ENCODE measurements at places on chromosomes 1 and 21.

GRCh38 chr1:185355947-185356346 lies 38.9 kb upstream of the IVNS1ABP start:
- DNase-seq: no peak

DNA sequence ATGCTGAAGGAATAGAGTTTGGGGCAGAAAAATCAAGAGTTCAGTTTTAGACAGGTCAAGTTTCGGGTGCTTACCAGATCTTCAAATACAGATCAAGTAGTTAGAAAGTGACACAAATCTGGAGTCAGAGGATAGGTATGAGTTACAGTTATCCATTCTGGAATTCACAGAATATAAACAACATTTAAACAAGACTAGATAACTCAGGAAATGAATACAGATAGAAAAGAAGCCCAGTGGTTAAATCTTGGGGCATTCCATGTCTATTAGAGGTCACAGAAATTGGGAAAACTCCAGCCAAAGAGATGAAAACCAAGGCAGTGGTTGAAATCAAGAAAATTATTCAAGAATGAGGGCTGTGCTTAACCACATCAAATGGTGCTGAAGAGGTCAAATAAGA lies 187.0 kb upstream of the HP1BP3 start:
- no peak for DNase-seq

DNA sequence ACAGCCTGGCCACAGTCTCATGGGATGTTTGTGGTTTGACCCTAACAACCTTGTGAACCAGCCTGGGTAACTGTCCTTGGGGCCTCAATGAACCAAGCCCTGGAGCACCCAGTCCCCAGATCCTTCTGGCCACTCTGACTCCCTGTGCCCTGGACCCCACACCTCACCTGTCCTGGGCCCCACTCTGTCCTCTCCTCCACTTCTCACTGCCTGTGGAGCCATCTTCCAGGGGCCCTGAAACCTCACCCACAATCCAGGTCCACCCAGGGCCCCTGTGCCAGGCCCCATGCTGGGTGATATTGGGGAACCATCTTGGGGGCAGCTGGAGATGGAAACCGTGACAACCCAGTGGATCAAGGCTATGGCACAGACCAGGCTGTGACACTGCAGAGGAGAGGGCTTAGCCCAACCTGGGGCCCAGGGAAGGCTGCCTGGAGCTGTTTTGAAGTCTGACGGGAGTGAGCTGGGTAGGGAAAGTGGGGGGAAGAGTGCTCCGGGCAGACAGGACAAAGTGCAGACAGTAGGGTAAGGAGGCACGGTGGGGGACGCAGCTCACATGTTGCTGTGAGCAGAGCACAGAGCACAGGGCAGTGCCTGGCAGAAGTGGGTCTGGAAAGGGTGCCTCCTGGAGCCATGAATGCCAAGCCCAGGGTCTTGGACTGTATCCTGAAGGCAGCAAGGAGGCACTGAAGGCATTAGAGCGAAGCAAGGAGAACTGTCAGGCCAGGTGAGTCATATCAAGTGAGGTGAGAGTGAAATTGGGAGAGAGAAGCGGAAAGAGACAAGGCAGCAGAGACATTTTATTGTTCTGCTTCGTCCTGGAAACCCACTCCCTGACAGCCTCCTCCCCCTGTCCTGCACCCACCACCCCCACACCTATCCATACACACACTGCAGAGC lies 12.1 kb upstream of the LRP8 start:
- no peak for DNase-seq

GRCh38 chr1:176469450-176470010 lies 6.6 kb downstream of the PAPPA2 start:
- no peak for DNase-seq

- DNase-seq: no peak
Observed at GRCh38 chr1:61310538-61310937, 228.2 kb downstream of the NFIA start.

GRCh38 chr1:62212411-62212810 lies 17.8 kb downstream of the L1TD1 start:
- no peak for DNase-seq

- no peak for DNase-seq
Observed at GRCh38 chr1:37660664-37661063, 26.0 kb upstream of the RSPO1 start.

DNA sequence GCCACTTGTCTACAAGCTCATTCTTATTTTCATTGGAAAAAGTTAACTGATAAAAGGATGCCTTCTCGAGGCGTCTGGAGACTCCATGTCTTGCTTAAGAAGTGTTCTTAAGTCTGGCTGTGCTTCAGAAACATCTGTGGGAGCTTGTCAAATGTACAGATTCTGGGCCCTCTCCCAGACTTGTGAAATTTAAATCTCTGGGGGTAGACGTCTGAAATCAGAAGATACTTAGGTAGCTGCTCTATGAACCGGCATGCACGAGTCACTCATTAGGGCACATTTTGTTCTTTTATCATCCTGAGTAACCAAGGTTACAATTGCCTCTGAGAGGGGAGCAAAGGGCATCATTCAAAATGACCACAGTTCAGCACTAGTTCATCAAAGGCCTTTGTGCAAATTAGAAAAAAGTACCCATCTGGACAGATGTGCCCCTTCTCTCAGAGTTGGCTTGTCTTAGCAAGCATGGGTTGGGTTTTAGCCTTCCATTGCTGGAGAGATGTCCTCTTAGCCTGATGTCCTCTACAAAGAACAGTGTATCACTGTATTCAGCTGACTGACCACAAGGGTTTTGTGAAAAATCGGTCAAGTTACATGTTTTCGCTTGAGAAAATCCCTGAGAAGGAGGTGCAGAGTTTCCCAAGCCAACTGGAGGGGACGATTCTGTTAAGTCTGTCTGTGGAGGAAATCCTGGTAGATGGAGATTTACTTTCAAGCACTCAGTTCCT lies 156.9 kb downstream of the ASTN1 start:
- DNase-seq: no peak

- no peak for DNase-seq
Observed at GRCh38 chr1:69898403-69898947, 306.9 kb downstream of the LRRC40 start.

GRCh38 chr1:36359911-36360550 lies 25.7 kb downstream of the STK40 start:
- DNase-seq: no peak

DNA sequence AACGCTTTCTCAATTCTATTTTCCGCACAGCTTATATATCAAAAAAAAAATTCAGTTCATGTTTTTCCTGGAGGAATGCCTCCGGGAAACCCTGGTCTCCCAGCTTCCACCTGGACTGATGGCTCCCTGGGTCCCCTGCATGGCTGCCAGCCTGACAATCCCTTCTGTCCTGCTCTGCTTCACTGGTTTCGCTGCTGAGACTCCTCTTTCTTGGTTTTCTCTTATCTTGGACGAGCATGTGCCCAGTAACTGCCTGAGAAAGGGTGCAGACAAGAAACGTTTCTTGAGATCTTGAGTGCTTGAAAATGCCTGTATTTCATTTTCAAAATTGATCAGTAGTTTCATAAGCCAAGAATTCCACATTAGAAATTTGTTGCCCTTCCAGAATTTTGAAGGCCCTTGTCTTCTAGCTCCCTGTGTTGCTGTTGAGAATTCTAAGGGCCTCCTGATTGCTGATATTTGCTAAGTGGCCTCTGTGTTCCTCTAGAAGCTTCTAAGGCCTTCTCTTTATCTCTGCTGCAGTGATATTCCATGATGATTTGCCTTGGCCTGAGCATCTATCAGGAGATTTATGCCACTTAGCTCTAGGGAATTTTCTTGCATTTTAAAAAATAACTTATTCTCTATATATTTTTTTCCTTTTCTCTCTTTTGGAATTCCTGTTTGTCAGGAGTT lies 44.7 kb downstream of the ETS2 start:
- no peak for DNase-seq
